Hematopoietic multipotent progenitor cell treated with erythropoietin and hydrocortisone succinate and interleukin-3 and kit ligand, for 15 days (in vitro differentiated cells): ENCODE measurements at places on chromosomes 12 and 14.

DNA sequence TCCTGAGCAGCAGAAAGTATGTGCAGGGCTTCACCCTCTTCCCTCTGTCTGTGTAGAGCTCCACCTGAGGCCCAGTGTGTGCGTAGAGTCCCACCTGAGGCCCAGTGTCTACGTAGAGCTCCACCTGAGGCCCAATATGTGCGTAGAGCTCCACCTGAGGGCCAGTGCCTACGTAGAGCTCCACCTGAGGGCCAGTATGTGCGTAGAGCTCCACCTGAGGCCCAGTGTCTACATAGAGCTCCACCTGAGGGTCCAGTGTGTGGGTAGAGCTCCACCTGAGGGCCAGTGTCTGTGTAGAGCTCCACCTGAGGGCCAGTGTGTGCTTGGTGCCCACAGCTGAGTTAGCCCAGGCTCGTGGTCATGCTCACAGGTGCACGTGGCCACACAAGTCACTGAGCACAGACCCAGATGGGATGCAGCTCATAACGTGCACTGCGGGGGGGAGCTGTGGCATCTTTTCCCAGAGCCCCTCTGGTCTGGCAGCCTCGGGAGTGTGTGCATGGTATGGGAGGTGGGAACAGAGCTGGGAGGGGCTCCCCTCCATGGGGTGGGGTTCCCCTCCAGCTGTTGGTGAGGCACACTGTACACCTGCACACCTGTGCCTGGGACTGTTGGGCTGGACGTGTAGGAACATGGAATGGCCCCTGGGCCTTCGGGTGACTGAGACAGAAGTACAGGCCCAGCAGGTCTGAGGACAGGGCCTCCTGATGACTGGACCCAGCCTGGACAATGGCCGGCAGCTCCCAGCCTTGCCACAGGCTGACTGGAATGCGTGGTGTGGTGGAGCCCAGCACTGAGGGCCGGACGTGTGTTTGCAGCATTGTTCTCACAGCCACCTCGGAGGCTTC is 20.1 kb downstream of the PACS2 start:
- DNase-seq: no peak

DNA sequence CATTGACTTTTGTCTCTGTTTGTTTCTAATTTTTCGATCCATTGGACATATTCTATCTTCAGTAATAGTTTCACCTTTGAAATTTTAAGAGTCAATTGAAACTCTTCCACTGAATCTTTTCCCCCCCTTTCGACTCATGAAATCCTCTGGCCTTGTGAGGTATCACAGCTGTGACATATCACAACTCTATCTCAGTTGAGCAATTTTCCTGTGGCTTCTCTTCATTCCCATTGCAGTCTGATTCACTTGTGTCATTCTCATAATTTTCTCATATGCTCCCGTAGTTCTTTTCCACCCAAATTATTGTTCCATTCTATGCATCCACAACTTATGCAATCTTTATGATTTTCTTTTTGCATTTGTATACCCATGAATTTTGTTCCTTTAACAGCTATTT is 261.6 kb downstream of the DACT1 start:
- DNase-seq: no peak

GRCh38 chr12:130715998-130716968 is at the start of gene RIMBP2:
RIMBP2 (minus strand) TSS chr12:130716299; CDS start chr12:130479013, 237,286 bp downstream.
- no peak for DNase-seq

GRCh38 chr12:58532855-58533608 is 387.3 kb downstream of the LRIG3 start:
- no peak for DNase-seq

DNA sequence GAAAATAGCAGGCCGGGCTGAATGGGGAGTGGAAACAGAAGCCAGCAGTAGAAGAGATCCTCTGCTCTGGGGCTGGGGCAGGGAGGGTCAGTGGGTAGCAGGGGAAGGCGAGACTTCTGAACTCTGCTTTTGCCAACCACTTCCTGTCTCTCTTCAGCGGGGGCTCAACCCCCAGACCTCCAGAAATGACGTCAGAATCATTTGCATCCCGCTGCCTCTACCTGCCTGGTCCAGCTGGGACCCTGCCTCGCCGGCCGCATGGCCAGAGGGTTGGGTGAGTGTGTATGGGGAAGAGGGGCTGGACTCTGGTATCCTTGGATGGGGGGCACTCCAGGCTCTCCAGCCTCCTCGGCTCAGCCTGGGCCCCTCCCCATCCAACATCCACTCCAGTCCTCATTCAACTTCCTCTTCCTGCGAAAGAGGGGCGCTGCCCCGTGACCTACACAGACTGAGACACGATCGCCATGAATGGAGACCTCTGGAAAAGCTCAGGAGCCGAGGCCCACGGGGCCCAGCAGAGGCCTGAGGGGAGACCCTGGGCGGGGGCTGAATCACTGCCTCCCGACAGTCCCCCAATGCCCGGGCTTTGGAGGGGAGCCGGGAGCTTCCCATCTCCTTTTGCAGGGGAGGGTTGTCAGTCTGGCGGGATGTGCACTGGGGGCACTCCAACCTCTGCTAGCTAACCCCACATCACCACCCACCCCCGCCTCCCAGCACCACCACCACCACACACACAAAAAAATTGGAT is 458 bp upstream of the HOXC4 start:
- no peak for DNase-seq
